ENCODE measurements at places on chromosomes 3 and 15.

- DNase-seq: peak; percentile 56
Observed at GRCh38 chr15:71212146-71212545, 96.9 kb downstream of the THSD4 start.

DNA sequence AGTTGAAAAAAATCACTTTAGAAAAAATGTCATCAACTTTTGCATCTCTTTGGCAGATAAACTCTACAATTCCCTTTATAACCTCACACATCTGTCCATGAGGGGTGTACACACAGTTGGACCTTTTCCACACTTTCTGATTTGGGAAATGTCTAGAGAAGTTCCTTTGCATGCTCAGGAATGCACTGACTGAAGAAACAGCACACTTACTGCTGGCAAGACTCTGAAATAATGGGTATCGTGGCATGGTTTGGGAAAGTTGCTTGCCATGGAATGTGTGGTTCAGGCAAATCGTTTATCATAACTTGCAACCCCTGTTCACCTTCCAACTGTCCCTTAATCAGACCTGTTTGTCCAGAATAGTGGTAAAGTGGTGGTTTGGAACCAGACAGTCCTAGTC is 135.3 kb upstream of the TGFBR2 start:
- peak; percentile 55 for DNase-seq

DNA sequence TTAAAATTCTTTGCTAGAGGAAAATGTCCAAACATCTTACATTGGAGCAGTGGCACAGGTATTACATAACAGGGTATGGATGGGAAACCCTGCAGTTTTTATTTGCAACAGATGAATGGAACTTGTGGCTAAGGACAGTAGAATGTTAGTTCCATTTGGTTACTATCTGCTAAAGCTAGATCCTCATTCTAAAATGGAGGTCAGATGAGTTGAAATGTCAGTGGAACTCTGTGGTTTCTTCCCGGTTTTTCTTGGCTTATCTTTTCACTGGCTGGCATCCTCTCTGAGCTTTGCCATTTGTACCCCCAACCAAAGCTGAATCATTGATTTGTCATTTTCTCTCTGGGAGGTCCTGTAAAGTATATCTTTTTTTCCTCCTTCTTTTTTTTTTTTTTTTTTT is 68.9 kb downstream of the ARMC8 start:
- peak; percentile 27 for DNase-seq

DNA sequence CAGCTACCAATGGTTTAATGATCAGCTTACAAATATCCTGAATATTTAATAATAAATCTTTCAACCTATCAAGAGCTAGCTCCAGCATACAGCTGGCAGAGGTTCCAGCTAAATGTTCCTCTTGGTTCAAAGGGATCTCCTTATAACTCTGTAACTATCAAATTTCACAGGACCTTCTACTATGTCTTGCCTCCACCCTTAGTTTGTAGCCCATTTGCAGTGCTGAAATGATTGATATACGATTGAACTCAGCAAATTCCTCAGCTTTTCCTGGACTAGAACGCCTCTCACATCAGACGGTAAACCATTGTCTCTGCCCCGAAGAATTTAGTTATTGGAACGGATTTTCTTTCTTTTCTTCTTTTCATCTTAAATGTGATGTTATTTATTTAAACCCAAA is 41.5 kb downstream of the CD200R1L start:
- DNase-seq: no peak

DNA sequence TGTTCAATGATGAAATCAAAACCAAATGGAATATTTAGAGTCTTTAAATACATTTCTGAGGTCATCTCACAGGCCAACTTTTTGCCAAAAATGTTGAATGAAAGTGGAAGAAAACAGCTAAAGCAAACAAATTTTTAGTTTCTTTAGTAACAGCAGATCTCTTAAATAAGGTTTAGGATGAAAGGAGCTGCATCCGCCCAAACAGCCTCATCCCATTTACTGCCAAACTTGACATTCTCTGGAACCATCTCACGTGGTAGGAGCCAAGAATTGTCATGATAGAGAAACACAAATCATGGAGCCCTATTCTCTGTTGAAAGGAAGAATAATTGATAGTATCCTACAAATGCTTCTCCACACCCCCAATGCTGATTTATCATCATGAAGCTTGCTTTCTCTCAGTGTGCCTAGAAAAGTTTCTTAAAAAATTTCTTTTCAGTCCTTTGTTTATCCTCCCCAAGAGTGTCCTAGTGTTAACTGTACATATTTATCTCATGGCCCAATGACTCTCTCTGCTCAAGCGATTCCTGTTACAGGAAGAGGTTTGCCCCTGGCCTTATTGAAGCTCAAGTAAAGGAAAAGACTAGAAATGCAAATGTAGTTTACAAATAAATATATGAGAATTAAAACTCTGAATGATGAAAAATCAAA is 23.4 kb downstream of the SLC9A9 start:
- no peak for DNase-seq

GRCh38 chr3:3847994-3848922 is 49.0 kb downstream of the LRRN1 start:
- DNase-seq: no peak

- no peak for DNase-seq
Observed at GRCh38 chr3:146899171-146899570, 294.0 kb upstream of the PLSCR5 start.

- DNase-seq: no peak
Observed at GRCh38 chr3:23671851-23672589, 133.7 kb upstream of the UBE2E1 start.

DNA sequence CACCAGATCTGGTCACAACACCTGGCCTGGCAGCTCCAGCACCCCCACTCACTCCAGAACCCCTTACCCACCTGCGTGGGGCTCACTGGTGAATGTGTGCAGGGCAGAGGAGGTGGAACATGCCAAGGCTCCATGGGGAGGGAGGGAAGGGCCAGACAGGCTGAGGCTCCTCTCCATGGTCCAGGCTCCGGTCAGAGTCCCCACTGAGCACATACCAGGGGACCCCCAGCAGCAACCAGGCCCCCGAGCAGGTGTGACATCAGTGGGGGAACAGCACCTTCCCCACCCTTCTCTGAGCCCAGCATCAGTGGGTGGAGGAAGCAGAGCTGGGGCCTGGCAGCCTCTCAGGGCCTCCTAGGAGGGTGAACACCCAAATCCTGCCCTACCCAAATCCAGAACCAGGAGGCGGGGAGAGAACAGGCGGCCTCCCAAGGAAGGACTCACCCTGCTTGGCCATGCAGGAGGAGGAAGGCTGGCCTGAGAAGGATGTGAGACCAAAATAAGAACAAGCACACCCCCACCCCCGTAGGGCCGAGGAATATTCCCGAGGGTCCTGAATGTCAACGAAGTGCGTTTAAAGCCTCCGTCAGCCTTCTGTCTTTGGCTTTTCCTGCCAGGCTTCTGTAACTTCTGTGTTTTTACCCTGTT is 1.1 kb upstream of the GP9 start:
- no peak for DNase-seq

DNA sequence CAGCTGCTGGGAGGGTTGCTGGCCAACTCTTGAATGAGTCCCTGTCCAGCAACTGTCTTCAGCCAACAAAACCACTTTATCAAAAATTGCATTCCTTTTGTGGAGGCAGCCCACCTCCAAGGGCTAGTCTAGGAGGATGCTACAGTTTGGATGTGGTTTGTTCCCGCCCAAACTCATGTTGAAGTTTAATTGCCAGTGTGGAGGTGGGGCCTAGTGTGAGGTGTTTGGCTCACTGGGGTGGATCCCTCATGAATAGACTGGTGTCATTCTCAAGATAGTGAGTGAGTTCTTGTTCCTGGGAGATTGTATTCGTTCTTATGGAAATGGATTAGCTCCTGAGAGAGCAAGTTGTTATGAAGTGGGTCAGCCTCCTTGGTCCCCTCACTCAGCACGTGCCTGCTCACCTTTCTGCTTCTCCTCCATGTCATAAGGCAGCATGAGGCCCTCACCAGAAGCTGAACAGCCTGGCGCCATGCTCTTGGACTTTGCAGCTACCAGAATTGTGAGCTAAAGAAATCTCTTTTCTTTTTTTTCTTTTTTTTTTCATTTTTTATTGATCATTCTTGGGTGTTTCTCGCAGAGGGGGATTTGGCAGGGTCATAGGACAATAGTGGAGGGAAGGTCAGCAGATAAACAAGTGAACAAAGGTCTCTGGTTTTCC is 4.2 kb upstream of the RFC4 start:
- DNase-seq: no peak

DNA sequence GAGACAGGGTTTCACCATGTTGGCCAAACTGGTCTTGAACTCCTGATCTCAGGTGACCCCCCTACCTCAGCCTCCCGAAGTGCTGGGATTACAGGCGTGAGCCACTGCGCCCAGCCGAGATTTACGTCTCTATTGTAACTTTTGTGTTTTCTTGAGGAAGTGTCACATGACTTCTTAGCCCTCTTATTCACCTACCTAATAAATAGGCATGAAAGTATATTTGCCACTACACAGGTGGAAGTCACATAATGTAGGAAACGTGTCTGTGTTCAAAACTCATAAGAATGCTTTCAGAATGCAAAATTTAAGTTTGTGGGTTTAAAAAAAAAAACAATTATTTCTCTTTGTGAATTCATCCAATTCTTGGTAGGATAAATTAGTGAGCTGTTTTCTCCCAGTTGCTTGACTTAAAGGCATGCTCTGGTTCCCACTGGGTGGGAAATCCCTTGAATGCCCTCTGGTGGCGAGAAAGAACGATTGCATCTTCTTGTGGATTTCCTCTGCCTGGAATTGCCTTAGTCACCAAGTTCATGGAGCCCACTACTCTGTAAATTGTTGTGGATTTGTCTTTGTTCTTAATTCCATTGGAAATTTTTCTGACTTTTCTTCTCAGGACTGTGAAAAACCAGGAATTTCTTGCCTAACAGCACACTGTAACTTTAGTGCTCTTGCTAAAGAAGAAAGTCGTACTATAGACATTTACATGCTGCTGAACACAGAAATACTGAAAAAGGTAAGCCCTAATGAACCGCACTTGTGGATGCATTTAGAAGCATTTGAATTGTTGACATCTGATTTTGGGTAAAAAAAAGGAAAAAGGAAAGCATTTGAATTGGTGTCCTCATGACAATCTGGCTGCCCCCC is 82.2 kb upstream of the CTDSPL start:
- peak; percentile 76 for DNase-seq

- DNase-seq: no peak
Observed at GRCh38 chr3:194720048-194720447, 34.4 kb downstream of the FAM43A start.

All from fibroblast of skin of back (primary cell).